ENCODE measurements at places on chromosomes 5 and 9.

GRCh38 chr5:127074466-127074865 is 1.2 kb upstream of the C5orf63 start:
- no peak for DNase-seq

DNA sequence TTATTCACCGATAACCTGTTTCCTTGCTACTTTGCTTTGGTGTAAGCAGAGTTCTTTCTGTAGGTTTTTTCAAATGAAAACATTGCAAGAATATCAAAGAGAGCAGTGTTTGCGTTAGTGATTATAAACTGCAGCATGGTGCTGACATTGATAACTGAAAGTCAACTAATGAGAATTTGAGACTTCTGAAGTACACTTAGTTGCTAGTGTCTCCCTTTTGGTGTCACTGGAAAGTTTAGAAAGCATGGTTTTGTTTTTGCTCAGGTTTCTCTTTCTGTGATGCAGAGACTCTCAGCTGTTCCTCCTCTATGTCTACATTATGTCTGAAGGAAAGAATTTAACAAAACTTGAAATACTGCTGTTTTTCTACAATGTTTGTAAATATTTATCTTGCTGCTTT is 80.2 kb upstream of the ZNF169 start:
- no peak for DNase-seq

DNA sequence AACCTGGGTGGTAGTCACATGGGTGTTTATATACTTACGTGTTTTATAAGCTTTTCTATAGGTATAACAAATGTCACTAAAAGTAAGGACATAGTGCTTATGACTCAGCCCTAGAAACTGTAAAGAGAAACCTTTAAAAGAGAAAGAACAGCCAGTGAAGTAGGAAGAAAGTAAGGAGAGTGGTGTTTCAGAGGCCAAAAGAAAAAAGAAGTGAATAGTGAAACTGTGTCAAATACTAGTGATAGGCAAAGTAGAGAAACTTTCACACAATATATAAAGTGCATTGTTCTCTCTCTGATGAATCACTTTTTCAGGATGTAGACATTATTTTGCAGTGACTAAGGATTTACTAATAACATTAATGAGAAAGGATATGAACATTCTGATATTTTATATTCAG is 74.2 kb upstream of the SUSD1 start:
- no peak for DNase-seq

GRCh38 chr5:141783005-141783946 is 94.9 kb downstream of the PCDH1 start:
- no peak for DNase-seq

- no peak for DNase-seq
These were observed 45.2 kb downstream of the EPB41L4A start for GRCh38 chr5:112373885-112374284.

DNA sequence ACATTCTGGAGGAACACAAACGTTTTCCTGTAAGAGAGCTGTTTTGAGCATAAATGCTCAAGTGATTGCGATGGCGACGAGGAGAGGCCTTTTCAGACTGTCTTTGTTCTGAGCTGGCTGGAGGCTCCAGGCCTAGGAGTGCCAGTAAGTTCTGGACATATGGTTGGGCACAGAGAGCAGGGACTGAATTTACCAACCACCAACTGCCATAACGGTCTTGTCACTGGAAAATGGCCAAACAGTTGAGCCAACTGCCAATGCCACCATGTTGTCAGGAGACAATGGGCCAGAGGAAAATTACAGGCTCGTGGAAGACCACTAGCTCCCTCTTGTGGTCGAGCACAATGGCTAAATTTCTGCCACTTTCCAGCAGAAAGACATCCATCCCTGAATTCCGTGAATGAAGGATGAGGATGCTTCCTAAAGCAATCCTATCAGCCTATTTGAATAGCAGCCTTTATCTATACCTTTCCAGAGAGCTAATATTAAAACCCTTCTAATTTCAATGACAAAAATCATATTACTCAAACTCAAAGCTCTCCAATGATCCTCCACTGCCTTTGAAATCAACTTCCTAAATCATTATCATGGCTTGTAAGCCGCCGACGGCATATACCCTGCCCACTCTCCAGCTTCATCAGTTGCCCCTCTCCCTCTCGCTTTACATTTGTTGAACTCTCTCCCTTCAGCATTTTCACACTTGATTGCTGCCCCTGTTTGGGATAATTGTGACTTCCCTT is 66.9 kb upstream of the GLIS3 start:
- DNase-seq, result peak; percentile 23

- no peak for DNase-seq
These were observed 415.1 kb upstream of the ADAMTSL1 start for GRCh38 chr9:18058564-18059442.

DNA sequence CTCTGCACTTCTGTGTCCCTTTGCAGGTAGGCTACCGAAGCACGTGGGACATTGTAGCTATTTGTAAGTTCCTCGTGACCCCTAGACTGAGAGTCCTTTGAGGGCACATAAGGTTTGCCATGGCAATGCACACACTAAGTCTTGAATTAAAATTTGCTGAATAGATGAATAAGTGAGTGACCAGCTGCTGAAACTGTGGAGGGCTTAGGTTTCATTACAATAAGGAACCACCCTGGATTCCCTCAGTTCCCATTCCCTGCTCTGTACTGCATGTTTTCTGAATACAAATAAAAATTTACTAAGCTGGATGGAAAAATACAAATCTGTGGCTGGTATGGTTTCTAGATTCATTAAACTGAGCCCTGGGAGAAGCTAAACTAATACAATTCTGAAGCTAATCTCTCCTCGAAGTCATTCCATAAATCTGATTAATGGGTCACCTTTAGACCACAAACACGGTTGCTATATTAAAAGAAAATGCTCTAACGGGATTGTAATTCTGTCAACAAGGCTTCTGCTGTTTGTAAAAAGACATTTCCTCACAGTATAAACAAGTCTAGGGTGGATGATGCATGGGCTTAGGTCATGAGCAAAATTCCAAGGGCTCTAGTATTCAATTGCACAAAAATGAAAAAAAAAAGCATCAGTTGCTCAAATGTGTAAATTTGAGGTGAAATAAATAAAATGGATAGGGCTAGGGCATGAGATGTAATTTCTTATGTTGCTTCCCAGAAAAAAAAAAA is 172.3 kb downstream of the ATP10B start:
- DNase-seq, result no peak

GRCh38 chr5:33650911-33651310 is 210.1 kb downstream of the TARS1 start:
- no peak for DNase-seq

- no peak for DNase-seq
These were observed 361.6 kb upstream of the RIOK2 start for GRCh38 chr5:97544678-97545077.

- no peak for DNase-seq
These were observed 218.8 kb downstream of the PRR16 start for GRCh38 chr5:120682851-120683250.

- no peak for DNase-seq
These were observed 87.9 kb downstream of the FBXL7 start for GRCh38 chr5:15587916-15588315.

DNA sequence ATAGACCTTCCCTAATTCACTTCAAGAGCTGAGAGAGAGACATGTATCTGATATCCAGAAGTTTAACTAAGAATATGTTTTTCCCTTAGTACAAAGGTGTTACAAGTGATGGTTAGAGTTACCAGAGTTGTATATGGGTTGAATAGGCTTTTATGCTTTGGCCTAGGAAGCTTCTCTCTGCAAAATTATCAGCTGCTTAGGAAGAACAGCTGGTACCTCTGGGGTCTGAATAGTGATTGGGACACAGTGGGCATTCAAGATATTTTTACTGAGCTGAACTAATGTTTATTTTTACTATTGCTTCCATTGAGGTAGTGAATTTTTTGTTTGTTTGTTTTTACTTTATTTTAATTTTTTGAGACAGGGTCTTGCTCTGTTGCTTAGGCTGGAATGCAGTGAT is 67.6 kb upstream of the BASP1 start:
- no peak for DNase-seq

- DNase-seq, result no peak
These were observed 25.8 kb downstream of the ADAMTSL2 start for GRCh38 chr9:133560311-133560710.

DNA sequence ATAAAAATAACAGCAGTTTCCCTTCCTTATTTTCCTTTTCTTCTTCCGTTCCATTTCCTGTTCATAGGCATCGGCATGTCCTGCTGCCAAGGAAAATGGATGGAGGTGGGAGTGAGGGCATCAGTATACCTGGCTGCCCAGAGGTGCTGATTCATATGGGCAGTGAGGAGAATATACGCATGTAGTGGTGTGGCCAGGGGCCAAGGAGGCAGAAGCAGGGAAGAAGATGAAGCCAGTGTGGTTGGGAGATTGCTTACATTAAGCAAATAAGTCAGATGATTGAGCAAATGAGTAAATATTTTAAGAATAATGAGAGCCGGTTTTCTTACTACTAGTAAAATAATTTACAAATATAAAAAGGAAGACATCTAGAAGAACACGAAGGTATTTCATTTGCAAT is 344.9 kb upstream of the PAPPA start:
- no peak for DNase-seq

GRCh38 chr9:37801959-37802711 is 1.5 kb downstream of the DCAF10 start:
- no peak for DNase-seq

DNA sequence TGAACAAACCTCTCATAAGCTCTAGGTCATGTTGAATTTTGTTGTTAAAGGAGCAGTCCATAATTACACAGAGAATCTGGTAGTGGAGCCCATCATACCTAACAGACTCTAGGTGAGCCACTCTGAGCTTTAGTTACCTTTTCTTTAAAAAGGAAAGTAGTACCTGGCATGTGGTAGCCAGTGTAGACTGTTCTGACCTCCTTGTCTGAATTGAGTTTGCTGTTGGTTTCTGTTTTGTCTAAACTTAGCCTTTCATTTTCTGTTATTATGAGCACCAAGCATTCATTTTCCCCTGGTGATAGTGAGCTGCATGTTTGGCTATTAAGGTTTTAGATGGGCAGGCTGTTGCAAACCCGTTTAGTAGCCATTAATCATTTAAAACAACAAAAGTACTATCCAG is 112.2 kb downstream of the MAST4 start:
- no peak for DNase-seq

DNA sequence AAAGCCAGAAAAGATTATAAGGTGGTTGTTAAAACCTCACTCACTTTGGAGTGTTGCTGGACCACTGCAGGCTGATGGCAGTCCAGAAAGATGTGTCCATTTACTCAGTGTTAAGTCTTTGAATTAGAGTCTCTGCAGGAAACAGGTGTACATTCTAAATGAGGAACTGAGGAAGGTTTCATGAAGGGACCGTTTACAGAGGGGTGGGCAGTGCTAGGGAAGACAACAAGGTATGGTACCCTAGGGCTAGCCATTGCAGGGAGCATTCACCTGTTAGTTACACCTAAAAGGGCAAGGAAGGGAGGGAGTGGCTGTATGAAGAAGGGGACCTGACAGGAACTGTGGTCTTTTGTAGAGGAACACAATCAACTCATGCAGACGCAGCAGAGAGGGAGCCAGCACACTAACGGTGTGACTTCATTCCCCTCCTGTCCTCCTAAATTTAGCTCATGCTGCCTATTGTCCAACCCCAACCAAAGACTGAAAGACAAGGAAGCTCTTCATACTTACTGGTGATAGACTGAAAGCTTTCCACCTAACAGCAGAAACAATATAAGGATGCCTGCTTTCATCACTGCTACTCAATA is 32.2 kb upstream of the PAX5 start:
- no peak for DNase-seq

DNA sequence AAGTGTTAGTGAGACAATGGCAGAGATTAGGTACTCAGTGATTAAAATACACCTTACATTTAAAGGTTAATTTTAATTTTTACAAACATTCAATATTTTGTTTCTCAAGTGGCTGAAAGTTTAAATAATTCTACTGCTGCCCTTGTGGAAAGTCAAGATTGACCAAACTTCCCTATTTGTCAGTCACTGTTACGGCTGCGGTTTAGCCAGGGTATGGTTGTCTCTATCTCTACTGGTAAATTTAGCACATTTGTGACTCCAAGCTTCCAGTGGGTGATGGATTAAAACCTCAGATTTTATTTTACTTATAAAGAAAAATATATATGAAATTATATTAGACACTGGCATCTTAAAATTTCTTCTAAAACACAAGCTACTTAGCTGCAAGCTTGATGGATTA is 368.4 kb downstream of the CDH18 start:
- no peak for DNase-seq

GRCh38 chr5:132064140-132064539 is 3.7 kb downstream of the IL3 start:
- DNase-seq, result no peak

GRCh38 chr9:124010665-124011321 is 775 bp upstream of the LHX2 start:
- DNase-seq, result no peak

GRCh38 chr5:111927191-111927590 is 170.2 kb upstream of the NREP start:
- DNase-seq, result no peak

DNA sequence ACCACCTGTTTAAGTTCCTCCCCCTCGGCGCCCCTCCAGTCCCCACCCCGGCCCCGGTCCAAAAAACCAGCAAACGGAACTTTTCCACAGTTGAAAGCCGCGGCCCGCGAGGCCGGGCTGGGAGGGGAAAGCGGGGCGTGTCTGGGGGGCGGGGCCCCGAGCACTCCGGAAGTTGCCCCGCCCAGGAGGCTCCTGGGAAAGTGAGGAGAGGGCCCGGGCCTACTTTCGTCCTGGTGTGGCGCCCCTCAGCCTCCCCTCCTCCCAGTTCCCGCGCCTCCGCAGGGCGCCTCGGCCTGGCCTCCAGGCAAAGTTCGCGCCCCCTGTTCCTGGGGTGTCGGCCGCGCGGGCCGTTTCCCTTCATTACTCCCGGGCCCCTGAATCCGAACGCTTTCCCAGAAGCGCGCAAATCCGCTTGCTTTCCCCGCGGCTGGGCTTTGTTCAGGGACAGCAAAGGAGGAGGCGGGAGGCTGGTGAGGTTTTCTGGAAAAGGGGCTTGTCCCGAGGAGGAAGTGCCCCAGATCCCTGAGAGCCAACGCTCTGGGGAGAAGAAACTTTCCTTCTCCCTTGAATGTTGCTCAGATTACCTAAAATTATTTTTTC is 4.5 kb upstream of the DMRT3 start:
- no peak for DNase-seq

DNA sequence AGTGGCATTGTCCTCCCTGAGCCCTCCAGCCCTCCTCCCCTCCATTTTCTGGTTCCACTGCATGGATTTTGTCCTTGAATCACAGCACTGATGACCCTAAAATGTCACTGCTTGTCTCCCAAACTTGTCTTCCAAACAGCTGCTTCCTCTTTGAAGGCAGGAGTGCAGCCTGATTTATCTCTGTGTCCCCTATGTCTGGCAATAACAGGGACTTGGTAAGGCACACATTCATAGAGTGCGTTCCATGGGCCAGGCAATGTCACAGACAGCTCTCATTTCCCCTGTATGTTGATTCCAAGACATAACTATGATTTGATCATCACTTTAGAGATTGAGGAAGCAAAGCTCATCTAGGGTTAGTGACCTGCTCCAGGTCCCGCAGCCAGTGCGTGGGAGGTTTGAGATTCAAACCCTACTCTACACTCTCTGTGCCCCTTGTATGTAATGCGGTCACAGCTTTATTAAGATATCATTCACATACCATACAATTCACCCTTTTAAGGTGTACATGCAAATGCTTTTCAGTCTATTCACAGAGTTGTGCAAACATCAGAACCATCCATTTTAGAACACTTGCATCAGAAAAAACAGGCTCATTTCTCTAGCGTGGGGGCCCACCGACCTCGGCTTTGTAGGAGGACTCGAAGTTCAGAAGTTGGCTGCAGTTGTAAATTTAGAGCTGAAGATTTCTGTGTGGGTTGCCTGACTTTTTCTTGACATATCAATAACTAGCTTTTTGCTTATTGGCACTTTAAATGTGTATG is 28.4 kb upstream of the BOD1 start:
- no peak for DNase-seq
